Amniotic epithelial cell (primary cell): ENCODE measurements at places on chromosomes 1 and 21.

GRCh38 chr1:7070389-7071029 is 285.3 kb downstream of the CAMTA1 start:
- peak; percentile 63 for DNase-seq

DNA sequence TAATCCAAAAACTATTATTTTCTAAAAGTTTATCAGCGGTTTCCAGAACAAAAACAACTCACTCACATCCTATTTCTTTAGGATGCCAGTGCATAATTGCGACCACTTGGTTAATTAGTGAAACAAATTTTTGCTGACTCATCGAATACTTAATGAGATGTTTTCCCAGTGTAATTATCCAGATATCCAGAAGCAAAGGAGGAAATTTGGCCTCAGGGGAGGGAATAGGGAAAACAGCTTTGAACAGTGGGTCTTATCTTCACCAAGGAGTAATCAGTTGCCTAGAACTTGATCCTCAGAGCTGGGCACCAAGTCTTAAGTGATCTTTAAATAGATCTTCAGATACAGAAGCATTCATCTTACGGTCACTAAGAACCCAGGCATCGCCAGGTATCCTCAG is 24.3 kb downstream of the STYXL2 start:
- DNase-seq, result no peak

GRCh38 chr1:30808067-30808662 is 50.6 kb upstream of the LAPTM5 start:
- DNase-seq, result peak; percentile 36

GRCh38 chr1:182095946-182096345 is 34.4 kb upstream of the ZNF648 start:
- no peak for DNase-seq

GRCh38 chr1:41293779-41294178 is 51.7 kb upstream of the SCMH1 start:
- no peak for DNase-seq

- DNase-seq, result no peak
Measured at GRCh38 chr1:17710889-17711576, 44.1 kb upstream of the ACTL8 start.

DNA sequence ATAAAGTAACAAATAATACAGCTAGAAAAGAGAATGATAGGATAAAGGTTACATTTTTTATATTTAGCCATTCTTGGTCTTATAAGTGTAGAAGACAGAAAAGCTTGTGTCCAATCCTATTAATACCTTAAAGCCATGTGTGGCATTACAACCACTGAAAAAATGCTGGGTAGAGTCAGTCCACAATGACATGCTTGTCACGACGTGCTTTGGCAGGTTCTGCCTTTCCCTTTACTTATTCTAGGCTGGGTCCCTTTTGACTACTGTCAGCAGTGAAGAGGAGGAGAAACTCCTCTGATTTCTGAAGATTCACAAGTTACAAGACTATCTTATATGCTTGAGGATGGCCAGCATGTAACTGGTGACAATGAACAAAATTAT is 14.6 kb upstream of the AIM2 start:
- DNase-seq, result no peak

GRCh38 chr1:5390504-5390903 is 601.7 kb downstream of the NPHP4 start:
- no peak for DNase-seq

DNA sequence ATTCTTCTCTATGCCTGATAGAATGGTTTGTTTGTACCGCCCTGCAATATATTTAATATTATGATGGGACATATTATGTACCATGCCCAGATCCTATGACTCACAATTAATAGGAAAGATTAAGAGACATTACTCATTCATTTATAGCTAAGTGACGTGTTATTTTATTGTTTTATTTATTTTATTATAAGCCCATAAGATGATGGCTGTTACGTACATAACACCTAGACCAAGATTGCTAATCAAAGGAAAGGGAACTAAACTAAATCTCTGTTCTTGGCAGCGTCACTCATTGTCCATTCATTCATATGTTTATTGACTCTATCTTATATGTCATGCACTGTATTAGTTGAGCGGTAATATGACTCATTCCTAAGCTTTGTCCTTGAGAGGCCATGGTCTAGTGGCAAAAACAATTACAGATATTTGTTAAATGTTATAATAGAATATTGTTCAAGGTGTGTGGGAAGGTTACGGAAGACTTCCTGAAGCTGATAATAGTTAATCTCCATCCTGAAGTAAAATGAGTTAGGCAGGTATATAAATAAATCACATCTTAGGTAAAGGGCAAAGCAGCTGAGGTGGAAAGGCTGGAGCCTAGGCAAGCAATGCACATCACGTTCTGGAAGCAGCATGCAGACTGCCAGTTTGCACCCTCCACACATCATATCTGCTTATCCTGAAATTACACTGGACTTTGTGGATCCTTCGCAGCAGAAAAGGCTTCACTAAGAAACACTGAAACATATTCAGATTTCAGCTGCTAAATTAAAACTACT is 16.6 kb upstream of the CD55 start:
- peak; percentile 34 for DNase-seq

DNA sequence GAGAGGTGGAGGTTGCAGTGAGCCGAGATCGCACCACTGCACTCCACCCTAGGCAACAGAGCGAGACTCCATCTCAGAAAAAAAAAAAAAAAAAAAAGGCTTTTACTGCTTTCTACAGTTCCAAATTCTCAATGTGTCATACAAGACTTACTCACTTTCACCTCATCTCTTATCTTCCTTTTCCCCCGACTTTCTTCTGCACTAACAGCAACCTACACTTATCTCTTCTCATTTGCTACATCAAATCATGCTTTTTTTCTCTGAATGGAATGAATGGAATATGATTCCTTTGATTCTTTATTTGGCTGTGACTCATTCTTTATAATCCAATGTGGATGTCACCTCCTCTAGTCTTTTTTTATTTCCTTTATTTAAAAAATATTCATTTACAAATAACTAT is 168.4 kb upstream of the DMRTA2 start:
- DNase-seq, result peak; percentile 10

- DNase-seq, result no peak
Measured at GRCh38 chr1:207268337-207268736, 53.1 kb upstream of the CD55 start.

DNA sequence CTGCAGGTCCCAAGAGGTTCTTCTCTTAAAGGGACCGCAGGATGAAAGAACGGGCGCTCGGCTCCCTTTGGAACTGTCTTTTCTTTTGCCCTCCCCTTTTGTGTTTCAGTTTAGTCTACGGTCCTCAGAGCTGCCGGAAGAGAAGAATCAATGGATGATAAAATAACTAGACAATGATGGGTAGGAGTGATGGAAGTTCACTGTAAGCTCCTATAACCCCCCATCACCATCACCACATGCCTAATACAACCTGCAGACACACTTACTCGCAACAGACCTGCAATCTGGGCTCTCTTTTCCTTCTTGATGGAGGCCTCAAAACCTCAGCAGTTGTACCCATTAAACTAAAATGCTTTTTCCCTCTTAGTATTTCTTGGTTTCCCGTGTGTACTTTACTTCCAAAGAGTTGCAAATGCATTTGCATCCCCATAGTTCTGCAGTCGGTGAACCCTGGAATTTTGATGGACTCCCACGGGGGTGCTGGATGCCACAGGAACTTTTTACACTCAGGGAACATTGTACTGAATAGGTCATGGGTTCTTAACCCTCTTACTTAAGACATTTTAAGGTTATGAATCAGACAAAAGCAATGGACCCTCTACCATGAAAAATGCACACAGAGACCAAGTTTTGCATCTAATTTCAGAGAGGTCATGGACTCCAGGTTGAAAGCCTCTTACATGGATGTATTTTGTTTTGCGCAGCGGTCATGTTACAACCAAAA is 633 bp upstream of the RFX5 start:
- DNase-seq, result peak; percentile 32

DNA sequence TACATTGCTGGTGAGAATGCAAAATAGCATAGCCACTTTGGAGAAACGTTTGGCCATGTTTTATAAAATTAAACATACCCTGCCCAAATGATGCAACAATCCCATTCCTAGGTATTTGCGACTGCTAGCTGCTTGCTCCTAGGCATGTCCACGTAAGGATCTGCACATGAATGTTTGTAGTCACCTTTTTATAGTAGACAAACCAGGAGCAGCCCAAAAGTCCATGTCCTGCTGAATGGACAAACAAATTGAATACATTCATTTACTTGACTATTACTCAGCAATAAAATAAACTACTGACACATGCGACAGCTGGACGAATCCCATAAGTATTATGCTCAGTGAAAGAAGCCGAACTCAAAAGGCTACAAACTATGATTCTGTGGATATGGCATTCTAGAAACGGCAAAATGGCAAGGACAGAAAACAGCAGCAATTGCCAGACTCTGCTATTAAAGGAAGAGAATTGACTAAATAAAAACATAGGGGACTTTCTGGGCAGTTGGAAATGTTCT is 161.9 kb upstream of the GALNT2 start:
- DNase-seq, result no peak

DNA sequence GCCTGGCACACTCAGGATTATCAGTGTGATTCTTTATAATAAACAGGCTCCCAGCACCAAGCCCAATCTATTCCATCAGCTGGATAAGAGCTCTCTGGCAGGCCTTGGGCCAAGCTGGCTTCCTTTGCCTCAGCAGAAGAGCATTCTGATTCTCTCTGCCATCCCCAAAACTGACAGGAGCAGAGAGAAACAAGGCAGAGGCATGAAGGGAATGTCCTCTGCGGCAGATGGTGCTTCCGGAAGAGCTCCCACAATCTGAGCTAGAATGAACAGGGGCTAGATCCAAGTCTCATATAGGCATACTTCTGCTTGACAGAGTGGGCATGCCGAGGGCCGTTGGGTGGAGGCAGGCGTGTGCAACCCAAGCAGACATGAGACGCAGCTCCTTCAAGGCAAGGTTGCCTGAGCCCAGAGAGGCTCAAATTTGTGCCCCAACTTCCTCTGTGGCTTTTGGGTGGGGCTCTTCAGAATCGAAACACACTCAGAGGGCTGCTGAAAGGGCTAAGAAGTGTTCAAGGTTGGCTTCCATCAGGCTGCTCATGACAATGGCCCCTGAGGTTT is 4.0 kb downstream of the CAPN2 start:
- peak; percentile 84 for DNase-seq

- DNase-seq, result no peak
Measured at GRCh38 chr1:147647796-147648633, 22.3 kb downstream of the ACP6 start.

DNA sequence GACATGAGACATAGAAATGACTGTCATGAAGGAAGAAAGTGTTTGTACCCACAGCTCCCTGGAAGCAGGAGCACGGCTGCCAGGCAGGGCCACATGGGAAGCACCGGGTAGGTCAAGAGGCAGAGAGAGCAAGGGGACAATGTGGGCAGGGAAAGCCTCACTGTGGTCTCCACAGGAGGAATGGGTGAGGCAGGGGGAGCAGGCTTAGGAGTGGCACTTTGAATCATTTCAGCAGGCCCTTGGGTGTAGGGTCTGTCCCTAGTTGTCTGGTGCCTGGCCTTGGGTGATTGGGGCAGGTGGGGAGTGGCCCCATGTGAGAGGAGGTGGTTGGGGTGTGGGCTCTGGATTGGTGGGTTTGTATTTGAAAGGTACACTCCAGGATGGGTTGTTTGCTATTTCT is 83.9 kb downstream of the PCBP3 start:
- no peak for DNase-seq

DNA sequence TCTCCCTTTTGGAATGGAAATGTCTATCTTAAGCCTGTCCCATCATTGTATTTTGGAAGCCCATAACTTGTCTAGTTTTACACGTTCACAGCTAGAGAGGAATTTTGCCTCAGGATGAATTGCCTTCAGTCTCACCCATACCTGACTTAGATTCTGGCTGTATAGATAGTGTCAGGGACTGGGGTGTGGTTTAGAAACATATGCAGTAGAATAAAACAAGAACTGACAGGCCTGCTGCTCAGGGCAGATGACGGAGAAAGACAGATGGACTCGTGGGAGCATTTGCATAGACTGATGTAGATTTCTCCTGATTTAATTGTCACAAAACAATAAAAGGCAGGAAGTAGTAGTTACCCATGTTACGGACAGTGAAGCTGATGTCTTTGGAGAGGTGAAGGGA is 166.7 kb downstream of the UCK2 start:
- DNase-seq, result no peak

GRCh38 chr1:90706437-90707362 is 10.4 kb downstream of the BARHL2 start:
- no peak for DNase-seq

- peak; percentile 64 for DNase-seq
Measured at GRCh38 chr1:19445417-19446342, 39.7 kb downstream of the CAPZB start.

GRCh38 chr1:80593197-80593596 is 1207.5 kb upstream of the ADGRL2 start:
- DNase-seq, result no peak

DNA sequence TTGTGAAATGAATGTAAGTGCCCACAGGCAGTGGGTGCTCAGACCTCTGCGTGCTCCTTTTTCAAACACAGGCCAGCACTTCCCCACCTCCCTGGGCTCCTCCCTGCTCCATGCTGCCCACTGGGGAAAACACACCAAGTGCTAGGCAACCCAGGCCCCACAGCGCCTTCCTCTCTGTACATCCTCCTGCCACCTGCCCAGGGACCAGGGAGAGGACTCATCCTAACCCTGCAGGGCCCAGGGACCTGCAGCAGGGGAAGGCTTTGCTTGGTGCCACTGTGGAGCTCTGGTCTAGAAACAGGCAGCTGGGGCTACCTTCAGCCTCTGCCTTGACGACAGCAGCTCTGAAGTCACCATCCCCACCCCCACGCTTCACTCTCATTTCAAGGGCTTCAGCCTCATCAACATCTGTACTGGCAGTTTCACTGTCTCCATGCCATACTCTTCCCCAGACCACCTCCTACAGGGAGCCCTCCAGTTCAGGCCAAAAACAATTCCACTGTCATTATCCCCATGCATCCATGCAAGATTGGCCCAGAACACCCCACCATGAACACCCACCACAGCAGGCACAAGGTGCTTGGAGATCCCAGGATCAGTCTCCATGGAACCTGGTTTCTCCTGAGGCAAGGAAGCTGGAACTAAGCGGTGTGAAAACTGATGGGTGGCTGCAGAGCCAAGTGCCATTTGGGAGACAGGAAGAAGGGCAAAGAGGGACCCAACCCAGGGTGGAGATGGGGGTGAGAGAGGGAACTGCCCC is 1.1 kb downstream of the IGSF8 start:
- DNase-seq, result no peak

DNA sequence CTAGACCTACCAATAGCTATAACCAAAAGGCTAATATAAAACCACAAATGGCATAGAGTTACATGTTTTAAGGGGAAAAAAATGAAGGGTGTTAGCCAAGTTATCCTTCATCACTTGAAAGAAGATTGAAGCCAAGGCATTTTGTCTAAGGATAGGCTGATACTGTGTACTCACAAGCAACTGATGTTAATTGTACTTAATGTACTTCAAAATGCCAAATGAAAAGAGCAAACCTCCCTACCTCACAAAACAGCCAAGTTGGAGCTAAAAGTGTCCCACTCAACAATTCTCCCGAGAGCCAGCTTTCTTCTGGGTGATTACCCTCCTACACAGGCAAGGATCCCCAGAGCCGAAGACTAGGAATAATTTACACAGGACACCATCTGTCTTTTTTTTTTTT is 4.4 kb upstream of the IGSF3 start:
- DNase-seq, result no peak
